ENCODE measurements at places on chromosomes 3 and 15.

DNA sequence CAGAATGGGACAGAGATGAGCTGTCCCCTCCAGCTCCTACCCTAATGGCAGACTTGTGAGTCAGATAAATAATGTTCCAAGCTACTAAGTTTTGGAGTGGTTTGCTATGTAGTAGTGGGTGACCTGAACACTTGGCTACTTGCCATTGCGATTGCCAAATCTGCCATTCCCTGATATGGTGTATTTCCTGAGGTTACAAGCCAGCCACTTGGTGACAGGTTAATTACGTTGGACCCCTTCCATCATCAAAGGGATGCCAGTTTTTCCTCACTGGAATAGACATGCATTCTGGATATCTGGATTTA, 33.6 kb downstream of the MORF4L1 start:
- no peak for DNase-seq

- no peak for DNase-seq
Measured at GRCh38 chr3:117863146-117863545, 1153.6 kb downstream of the TUSC7 start.

- peak; percentile 96 for DNase-seq
Measured at GRCh38 chr3:39383881-39384664, 903 bp downstream of the SLC25A38 start.

GRCh38 chr3:143036557-143036956, 35.2 kb downstream of the U2SURP start:
- DNase-seq: no peak

GRCh38 chr3:197111685-197112084, 82.1 kb upstream of the MELTF start:
- no peak for DNase-seq

GRCh38 chr3:111473550-111473949, 68.4 kb upstream of the CD96 start:
- no peak for DNase-seq

- DNase-seq: no peak
Measured at GRCh38 chr15:79455361-79455760, 23.2 kb downstream of the MINAR1 start.

GRCh38 chr3:132290833-132291232, 26.4 kb upstream of the ACP3 start:
- no peak for DNase-seq

DNA sequence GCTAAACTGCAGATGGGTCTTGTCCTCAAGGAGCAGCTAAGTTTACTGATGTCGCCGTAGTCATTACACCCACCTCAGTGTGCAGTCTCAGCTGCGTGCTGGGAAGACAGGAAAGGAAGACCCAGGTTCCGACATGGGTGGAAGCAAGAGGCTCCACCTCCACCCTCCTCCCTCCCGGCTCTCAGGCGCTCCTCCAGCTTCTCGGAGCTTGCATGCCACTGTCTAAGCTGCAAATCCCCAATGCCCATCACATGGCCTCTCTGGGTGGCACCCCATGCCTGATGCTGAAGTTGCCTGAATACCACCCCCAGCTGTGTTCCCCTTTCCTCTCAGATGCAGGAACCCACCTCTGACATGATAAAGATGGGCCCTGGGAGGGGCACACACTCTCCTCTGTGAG, 58.5 kb downstream of the MGLL start:
- DNase-seq: no peak

GRCh38 chr3:113223475-113224281, 12.3 kb downstream of the BOC start:
- peak; percentile 15 for DNase-seq

- DNase-seq: no peak
Measured at GRCh38 chr3:174191380-174191779, 667.8 kb upstream of the NAALADL2 start.

GRCh38 chr3:57992452-57993213, 15.6 kb upstream of the FLNB start:
- DNase-seq: no peak

DNA sequence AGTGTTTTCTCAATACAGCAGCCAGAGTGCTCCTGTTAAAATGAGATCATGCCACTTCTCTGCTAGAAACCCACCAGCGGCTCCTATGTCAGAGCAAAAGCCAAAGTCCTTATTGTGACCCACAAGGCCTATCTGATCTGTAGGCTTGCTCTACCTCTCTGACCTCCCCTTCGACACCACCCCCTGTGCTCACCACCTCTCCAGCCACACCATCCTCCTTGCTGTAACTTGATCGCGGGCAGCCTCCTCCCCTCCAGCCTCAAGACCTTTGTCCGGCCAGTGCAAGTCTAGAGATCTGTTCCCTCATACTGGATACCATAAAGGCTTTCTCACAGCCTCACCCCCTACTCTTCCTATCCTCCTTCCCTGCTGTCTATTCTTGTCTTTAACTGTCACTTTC, 1.9 kb upstream of the IGDCC4 start:
- DNase-seq: no peak

- DNase-seq: no peak
Measured at GRCh38 chr3:113212150-113212843, 940 bp downstream of the BOC start.

- DNase-seq: no peak
Measured at GRCh38 chr3:20700714-20701113, 514.7 kb upstream of the SGO1 start.

- DNase-seq: no peak
Measured at GRCh38 chr3:148999806-149000205, 8.5 kb downstream of the GYG1 start.

DNA sequence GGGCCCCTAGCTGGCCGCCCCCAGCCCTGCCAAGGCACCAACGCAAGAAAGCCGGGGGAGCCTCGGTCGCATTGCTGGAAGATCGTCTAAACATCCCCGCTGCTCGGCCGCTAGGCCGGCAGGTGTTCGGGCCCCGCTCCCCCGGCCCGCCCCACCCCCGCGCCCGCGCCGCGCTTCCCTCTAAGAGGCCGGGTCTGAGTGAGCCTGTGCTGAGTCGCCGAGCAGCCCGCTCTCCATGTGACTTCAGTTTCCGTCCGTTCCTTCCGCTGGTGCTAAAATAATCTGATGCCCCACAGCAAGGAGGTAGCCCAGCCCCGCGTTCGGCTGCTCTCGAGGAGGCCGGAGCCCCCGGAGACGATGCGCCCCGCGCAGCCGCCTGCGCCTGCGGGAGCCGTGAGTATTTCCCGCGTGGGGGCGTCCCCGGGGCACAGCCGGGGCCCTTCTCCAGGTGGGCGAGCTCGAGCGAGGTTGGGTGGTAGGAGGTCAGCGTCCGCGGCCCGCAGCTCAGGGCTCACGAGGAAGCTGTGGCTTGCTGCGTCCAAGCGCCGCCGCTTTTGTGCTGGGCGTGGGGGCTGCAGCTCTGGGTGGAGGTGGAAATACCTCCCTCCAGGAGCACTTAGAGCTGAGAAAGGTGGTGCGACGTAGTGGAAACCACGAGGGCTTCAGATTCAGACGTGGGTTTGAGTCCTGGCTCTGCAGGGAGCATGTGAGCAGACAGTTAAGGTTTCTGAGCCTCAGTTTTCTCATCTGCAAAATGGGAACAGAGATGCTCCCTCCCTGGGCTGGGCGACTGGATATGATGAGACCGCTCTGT, at the start of gene NRROS:
NRROS (plus strand) TSS at position 212 of the 814 bp plus-strand sequence. CDS start 14,846 bp downstream, outside the sequence.
- peak; percentile 67 for DNase-seq

DNA sequence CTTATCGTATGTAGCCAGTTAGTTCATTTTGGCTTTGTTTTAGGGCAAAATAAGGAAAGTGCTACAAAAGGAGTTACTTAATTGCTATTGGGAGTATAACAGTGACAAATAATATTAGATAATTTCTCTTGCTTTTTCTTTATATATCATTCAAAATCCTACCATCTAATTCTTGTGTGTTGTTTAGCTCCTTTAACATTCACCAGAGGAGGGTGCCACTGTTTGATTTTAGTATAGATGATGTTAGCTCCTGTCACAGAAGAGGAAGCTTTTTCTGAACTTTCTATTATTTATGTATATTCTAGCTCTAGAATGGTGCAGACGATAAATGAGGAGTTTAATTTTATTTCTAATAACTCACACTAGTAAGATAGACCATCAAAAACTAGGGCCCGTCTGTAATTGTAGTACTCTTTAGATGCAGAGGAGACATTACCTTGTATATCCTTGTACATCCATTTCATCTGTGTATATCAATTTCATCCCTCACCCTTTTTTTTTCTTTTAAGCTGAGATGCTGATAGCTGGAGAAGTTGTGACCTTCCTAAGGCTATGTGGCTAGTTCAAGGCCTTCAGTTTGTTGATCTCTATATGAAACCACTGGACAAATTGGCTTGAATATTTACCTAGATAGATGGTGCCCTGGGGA, 3.0 kb downstream of the PPM1L start:
- no peak for DNase-seq

GRCh38 chr15:36748366-36749115, 169.1 kb downstream of the CDIN1 start:
- DNase-seq: no peak

- no peak for DNase-seq
Measured at GRCh38 chr3:12393894-12394293, 90.4 kb upstream of the TSEN2 start.

DNA sequence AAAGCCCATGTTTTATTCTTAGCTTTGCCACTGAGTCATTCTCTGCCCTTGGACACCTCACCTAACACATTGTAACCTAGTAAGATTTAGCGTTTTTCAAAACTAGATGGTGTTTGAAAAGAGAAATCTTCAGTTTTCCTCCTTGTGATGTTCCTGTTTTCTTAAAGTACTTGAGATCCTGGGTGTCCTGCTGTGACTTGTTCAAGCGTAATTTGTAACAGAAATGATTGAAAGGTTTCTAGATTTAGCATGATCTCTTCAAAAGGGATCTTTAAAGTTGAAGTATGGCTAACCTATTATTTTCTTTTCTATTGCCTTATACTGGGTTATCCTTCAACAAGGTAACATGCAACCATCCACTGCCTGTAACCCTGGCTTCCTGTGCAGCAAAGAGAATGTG, 32.6 kb upstream of the SPATA16 start:
- DNase-seq: no peak

- DNase-seq: no peak
Measured at GRCh38 chr3:132346841-132347736, 29.9 kb downstream of the ACP3 start.

DNA sequence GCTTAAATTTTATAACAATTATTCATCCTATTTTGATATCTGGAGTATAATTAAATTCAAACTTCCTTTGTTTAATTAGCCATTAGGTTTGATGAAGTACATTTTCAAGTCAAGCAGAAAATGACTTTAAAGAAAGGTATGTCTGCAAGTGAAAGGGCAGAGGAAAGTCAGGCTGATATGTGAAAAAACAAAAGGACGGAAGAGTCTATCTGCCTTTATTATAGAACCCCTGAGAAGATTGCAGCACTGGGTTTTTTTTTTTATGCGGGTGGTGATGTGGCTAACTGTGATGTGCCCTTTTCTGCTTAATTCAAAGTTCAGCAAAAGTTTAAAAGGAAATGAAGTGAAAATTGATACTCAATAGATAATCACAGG, 83.2 kb downstream of the COL8A1 start:
- DNase-seq: no peak

- no peak for DNase-seq
Measured at GRCh38 chr3:152942366-152942765, 107.4 kb downstream of the P2RY1 start.

DNA sequence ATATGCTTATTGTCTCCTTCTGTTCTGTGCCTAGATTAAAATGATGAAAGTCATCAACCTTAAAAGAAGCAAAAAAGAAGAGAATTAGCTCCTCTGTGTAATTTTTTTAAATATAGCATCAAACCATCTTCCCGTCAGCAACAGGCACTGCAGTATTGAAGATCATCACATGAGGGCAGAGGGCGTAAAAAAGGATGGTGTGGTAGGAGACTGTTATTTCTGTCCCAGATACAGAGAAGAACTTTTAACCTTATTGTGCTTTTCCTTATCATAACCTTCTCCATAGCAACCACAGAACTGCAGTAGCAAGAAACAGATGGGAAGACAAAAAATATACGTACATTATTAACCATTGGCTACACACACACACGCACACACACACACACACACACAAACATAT, 88.8 kb downstream of the IGSF11 start:
- DNase-seq: no peak

GRCh38 chr3:14569474-14570000, 29.4 kb upstream of the GRIP2 start:
- no peak for DNase-seq

DNA sequence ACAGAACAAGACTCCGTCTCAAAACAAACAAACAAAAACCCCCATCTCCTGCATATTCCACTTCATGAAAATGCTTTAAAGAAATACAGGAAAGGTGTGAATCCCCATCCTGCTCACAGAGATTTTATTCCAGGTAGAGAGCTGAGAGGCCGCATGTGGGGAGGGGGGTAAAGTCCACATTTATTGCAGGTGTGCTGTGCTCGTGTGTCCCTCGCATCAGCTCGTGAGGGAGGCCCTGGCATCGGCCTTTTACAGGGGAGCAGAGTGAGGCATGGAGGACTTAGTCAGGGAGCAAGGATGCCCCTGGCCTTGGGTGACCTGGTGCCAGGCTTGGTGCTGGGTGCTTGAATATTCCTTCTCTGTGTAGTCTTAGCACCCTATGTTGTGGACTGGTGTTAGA, 413.5 kb upstream of the C2CD4B start:
- no peak for DNase-seq

DNA sequence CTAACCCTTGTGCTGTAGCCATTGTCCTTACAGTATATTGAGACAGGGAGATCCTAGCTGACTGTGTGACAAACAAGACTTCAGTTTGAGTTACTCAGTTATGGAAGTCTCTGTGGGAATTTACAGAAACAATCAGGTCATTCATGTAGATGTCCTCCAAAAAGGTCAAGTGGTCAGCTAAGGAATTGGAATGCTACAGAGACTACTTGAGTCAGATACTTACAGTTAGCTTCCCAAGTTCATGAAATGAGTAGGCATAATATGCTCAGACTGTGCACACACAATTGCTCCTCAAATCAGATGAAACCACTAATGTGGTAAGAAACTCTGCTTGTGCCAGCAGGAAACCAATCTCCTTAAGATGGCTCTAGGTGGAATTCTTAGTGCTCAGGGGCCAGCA, 985.7 kb downstream of the NSUN3 start:
- DNase-seq: no peak

GRCh38 chr3:127135241-127136023, 57.5 kb upstream of the PRR23E start:
- DNase-seq: peak; percentile 2

DNA sequence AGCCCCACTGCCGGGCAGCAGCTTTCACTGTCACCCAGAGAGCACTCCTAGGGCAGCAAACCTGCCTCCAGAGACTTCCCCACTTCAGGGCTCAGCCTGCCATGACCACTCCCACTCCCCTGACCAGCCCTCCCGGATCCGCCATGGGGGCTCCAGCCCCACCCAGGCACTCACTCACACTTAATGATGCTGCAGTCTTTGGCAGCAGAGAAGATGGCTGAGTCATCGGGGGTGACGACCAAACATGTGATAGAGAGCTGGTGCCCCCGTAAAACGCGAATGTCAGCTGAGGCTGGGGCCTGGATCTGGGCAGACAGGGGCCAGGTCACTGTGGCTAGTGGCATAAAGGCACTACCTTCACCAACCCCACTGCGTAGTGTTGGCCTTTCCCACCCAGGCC, 4.7 kb downstream of the RRP9 start:
- no peak for DNase-seq

All from stimulated activated CD8-positive, alpha-beta memory T cell treated with anti-CD3 and anti-CD28 coated beads, Interleukin-15, amount 100 ng/mL, for 48 hours (primary cell).